ENCODE measurements at places on chromosomes 11 and 22.
A peak's percentile ranks its signal among the peaks of the same experiment; 100 is the strongest.

DNA sequence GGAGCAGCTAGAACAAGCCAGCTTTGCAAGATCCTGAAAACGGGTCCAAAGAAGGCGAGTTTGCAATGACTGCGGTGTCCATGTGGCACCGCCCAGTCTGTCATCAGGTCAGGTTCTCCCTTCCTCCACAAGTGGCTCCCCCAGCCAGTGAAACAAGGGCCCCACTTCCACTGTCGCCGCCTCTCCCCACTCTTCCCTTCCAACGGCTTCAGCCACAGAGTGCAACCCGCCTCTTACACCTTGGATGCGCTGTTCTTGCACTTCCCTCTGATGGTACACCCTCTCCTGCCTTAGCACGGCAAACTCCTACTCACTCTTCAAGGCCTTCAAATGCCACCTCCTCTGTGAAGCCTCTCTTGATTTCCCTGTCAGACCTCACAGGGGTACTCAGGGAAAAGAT is 10.8 kb upstream of the TCF20 start:
- DNase-seq = no peak

- DNase-seq = peak; percentile 92
These were observed 5.1 kb upstream of the ENDOD1 start for GRCh38 chr11:95084509-95084908.

- DNase-seq = peak; percentile 85
These were observed 2.5 kb downstream of the TP53AIP1 start for GRCh38 chr11:128940156-128940555.

DNA sequence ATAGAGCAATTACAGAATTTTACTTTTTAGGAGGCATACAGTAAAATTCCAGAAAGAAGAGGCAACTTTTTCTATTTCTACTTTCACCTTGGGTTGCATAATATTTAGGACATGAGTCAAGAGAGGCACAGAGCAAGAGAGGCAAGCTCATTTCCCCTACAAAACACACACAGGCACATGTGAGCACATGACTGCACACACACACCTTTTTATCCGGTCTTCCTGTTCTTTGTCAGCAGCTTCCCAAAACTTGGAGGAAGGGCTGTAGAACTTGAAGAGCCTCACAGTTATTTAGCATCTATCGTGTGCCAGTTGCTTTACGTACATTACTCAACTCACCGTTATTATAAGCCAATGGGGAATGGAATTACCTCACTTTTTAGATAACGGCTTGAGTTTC is 37.8 kb upstream of the CCDC179 start:
- DNase-seq = peak; percentile 13

GRCh38 chr11:120129570-120129969 is 8.3 kb downstream of the TRIM29 start:
- DNase-seq = no peak

DNA sequence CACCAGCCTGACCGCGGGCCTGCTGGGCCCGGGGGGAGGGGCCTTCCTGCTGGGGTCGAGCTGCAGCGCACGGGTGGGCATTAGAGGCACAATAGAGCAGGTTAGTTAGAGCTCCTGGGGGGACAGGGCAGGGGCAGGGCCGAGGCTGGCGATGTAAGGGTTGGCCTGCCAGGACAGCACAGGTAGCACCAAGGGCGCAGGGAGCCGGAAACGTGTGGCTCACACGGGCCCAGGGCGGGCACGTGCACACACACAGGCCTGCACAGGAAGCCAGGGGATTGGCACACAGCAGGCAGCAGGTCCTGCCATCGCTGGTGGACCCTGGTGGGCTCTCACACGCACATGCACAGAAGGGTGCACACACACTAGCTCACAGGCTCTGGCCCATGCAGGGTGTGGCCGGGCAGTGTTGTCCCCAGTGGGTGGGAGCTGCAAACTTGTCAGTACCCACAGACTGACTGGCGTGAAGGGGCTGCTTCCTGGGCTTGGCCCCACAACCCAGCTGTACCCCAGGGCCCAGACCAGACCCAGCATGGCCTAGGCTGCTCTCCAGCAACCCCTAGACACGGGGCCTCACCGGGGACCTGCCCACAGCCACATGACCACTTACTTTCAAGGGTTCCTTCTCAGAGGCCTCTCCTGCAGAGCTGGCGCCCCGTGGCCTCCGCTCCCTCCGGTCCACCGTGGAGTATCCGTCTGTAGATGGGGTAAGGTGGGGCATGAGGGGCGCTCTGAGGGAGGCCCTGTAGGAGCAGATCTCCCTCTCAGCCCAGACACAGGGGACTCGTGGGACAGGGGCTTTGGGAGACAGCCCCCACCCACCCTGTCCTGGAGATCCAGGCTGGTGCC is 29.9 kb upstream of the TXNRD2 start:
- DNase-seq = no peak

GRCh38 chr11:7571640-7572000 is 57.8 kb downstream of the PPFIBP2 start:
- DNase-seq = peak; percentile 73

DNA sequence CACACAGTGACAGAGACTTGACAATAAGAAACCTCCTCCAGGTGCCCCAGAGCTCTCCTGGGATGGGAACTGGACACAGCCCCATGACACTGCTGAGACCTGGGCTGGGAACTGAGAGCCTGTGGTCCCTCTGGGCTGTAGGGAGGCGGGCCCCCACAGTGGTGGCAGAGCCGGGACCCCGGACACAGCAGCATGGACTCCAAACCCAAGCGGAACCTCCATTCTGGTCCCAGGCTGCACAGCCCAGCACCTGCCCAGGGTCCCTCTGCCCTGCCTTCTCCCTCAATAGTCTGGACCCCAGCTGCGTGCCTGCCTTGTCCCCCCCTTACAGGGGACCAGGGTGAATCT is 8.4 kb upstream of the APOBEC3H start:
- DNase-seq = no peak

- no peak for DNase-seq
These were observed 48.0 kb upstream of the SORL1-AS1 start for GRCh38 chr11:121500717-121501116.

DNA sequence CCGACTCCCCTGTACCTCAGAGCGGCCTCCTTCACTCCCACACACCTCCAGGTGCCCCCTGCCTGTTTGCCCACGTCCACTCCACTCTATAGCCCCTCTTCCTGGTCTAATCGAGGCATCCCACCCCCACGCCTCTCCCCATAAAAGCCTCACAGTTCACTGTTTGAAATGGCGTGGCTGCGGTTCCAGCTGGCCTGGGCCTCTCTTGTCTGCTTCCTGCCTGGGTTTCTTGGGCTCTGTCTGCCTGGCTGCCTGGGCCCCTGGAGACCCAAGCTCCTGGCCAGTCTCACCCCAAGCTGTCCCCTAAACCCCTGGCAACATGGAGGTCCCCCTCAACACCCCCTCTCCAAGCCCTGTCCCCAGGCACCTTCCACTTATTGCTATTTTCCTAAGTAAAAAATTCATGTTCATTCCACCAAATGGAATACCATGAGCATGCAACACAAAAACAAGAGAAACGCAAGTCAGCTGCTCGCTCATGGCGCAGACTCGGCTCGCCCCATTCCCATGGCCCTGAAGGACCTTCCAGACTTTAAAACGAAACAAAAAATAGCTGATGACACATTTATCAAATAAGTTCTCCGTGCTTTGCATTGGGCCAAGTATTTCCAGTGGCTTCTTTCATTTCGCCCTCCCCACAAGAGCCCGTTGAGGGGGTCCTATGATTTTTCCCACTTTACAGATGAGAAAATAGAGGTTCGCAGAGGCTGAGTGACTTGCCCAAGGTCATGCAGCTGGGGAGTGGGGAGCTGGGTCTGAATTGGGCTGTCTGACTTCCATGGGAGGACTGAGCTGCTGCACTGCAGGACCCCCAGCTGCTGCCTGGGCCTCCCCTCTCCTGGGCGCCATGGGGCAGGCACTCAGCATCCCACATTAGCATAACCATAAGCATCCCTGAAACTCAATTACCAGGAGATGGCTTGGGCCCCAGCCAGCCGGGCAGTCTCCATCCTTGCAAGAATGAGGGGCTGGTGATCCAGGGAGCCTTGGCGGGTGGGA is 11.7 kb upstream of the FLRT1 start:
- DNase-seq = no peak

DNA sequence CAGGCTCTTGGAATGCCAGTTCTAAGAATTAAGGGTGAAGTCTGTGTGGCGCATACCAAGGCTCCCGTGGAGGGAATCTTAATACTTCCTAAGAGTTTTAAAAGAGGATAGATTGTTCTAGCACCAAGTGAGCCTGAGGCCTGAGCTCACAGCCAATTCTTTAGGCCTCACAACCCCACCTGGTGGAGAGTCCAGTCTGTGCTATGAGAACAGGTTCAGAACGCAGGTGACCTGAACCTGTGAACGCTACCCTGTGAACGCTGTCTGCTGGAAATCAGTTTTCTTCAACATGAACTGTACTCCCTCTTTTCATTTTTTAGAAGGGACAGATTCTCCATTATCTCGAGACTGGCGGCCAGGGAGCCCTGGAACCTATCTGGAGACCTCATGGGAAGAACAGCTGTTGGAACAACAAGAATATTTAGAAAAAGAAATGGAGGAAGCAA is 43.2 kb upstream of the DLAT start:
- peak; percentile 80 for DNase-seq

- peak; percentile 93 for DNase-seq
These were observed 8.0 kb upstream of the SLCO2B1 start for GRCh38 chr11:75142714-75143419.

DNA sequence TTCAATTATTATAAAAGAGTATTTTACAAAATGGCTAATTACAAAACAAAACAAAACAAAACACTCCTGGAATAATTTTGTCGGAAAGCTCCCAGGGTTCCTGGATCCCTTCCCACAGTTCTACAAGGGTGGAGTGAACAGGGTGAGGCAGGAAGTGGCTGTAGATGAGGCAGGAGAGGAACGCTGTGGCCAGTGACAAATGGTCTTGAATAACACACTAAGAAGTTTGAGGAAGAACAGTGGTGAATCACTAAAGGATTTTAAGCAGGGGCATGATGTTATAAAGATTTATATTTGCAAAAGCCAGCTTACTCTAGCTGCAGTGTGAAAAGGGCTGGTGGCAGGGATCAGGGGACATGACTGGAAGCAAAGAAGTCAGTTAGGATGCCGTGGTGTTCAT is 33.8 kb upstream of the APOA1 start:
- peak; percentile 83 for DNase-seq

GRCh38 chr11:32982626-32983025 is 33.1 kb upstream of the DEPDC7 start:
- no peak for DNase-seq

- no peak for DNase-seq
These were observed 47.8 kb downstream of the NTM start for GRCh38 chr11:131418189-131418588.

Measured in epithelial cell of esophagus (primary cell).